ENCODE measurements at places on chromosomes 16 and 17.

- DNase-seq, result no peak
Measured at GRCh38 chr17:74282587-74283370, 8.7 kb downstream of the DNAI2 start.

GRCh38 chr16:73046202-73046848 lies 1.6 kb downstream of the ZFHX3 start:
- no peak for DNase-seq

DNA sequence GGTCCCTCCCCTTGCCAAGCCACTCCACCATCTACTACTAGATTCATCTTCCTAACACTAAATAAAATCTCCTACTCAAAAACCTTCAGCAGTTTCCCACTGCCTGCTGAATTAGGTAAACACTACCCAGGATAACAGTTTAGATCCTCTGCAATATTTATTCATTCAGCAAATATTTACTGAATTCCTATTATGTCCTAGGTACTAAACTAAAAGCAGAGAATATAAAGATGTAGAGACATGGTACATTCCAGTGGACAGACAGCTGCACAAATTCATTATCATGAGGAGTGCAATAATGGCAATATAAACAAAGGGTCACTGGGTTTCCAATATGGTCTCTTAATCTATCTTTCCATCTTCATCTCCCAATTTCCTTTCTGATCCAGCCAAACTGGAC lies 30.7 kb upstream of the HOXB13 start:
- no peak for DNase-seq

GRCh38 chr16:70702624-70703023 lies 16.8 kb upstream of the MTSS2 start:
- DNase-seq, result no peak

GRCh38 chr17:40064971-40065768 lies 2.4 kb downstream of the THRA start:
- no peak for DNase-seq

- DNase-seq, result peak; percentile 20
Measured at GRCh38 chr17:45425125-45425983, 7.3 kb downstream of the ARHGAP27 start.

- DNase-seq, result no peak
Measured at GRCh38 chr16:9351440-9351839, 260.0 kb downstream of the HAPSTR1 start.

DNA sequence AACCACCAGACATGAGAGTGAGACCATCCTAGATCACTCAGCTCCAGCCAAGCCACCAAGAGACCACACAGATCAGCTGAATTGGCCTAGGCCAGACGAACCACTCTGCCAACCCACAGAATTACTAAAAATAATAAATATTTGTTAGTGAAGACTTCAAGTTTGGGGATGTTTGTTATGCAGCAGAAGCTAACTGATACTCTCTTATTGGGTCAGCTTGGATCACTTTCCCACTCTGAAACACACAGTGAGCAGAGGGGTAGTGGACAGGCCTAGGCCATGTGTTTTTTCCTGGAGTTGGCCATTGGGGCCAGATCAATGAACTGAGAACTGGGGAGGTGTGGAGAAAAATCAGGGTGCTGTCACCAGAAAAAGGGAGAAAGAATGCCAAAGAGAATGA lies 15.6 kb upstream of the ITPRIPL2 start:
- no peak for DNase-seq

DNA sequence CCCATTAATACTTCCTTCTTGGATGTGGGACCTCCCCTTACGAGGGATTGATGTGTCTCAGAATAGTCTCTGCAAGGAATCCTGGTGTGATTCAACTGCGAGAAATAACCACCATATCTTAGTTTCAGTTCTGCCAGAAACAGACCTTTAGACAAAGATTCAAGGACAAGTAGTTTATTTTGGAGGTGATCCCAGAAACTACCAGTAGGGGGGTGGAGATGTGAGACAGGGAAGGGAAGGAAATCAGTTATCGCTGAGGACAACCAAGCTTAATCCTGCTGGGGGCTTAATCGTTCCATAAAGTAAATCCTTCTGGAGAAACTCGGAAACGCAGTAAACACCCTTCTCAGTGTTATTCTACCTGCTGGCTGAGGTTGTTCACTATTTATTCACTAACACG lies 5.0 kb upstream of the SDR42E1 start:
- DNase-seq, result no peak

GRCh38 chr16:60318486-60318885 lies 1584.4 kb upstream of the GOT2 start:
- DNase-seq, result no peak

- peak; percentile 47 for DNase-seq
Measured at GRCh38 chr17:48915459-48916282, 7.5 kb downstream of the UBE2Z start.

DNA sequence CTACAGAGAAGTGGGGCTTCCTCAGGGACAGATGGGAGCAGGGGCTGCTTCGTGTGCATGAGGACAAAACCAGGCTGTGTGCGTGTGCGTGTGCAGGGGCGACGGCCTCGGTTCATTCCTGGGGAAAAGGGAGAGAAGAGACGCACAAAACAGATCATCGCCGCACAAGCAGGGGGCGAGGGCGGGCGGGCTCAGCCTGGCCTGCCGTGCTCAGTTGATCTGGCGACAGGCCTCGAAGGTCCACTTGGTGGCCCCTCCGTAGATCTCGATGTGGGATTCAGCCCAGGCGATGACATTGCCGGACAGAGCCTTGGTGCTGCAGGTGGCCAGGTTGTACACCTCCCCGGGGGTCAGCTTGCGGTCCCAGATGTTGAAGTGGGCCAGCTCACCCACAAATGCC lies 5.8 kb downstream of the NPTX1 start:
- DNase-seq, result no peak

Data from fibroblast of skin of left biceps (primary cell).